Aorta (tissue), 5 donors: ENCODE measurements at places on chromosomes 11 and 22. TPM values are rescaled to one million over a fixed set of nuclear protein-coding genes. Genes with fewer than 3 reads are reported as not detected.
A peak's percentile ranks its signal among the peaks of the same experiment; 100 is the strongest.

DNA sequence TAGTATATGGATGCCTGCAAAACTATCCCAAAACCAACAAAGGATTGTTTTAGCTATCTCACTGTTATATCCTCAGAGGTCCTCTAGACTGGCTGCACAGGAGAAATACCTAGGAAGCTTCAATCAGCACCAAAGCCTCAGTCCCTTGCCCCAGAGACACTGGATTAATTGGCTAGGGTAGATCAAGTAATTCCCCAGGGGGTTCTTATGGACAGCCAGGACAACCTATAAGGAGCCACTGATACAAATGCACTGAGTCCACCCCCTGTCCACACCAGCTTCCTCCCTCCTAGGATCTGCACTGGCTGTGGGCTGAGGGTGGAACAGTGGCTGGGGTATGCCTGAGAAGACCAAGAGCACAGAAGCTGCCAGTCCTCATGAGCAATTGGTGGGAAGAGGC, 16.3 kb downstream of the ADORA2A start:
- no peak for DNase-seq

GRCh38 chr11:57214494-57214893, 22.6 kb downstream of the APLNR start:
- no peak for DNase-seq

DNA sequence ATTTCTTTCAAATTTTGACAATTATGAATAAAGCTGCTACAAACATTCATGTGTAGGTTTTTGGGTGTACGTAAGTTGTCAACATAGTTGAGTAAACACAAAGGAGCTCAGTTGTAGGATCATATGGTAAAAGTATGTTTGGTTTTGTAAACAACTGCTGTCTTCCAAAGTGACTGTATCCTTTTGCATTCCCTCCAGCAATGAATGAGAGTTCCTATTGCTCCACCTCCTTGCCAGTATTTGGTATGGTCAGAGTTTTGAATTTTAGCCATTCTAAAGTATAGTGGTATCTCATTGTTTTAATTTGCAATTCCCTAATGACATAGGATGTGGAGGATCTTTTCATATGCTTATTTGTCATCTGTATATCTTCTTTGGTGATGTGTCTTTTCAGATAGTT, 28.0 kb upstream of the PHOX2A start:
- no peak for DNase-seq

GRCh38 chr11:77092382-77092781, 10.3 kb upstream of the OMP start:
- peak; percentile 74 for DNase-seq

GRCh38 chr11:22449441-22449840, 111.3 kb downstream of the SLC17A6 start:
- DNase-seq = no peak

GRCh38 chr11:116510166-116510565, 262.6 kb downstream of the BUD13 start:
- DNase-seq = no peak

GRCh38 chr11:120235024-120235628, 4.8 kb upstream of the POU2F3 start:
- peak; percentile 84 for DNase-seq

DNA sequence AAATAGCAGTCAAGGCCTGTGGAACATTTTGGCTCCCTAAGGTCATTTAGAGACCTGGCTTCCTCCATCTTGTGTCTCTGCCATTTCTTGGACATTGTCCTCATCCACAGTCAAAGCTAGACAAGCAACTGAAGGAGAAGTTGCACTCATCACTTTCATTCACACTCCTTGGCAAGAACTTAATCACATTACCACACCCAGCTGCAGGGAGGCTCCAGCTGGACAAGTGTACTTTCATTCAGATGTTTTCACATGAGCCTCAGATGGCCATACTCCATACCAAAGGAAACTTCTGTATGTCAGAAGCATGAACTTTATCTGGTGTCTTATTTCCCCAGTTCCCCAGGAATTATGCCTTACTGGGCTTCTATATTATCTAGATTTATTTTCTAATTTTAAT, 537.4 kb downstream of the TMEM135 start:
- no peak for DNase-seq

- no peak for DNase-seq
Observed at GRCh38 chr11:77418971-77419597, 54.8 kb downstream of the PAK1 start.

DNA sequence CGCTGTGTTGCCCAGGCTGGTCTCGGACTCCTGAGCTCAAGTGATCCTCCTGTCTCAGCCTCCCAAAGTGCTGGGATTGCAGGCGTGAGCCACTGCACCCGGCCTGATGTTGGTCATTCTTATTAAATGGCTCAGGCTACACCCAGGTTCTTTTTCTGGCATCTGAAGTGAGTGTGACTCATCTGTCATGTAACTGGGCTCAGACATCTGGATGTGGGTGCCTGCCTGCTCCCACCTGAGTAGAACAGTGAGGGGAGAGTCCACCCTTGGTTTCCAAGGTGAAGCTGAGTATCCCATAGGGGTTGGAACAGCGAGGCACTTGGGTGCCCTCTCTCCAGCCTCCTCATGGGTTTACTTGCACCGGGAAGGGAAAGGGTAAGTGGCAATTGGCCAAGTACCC, 36.7 kb upstream of the EIF3D start:
- DNase-seq = no peak

- no peak for DNase-seq
Observed at GRCh38 chr11:74770456-74770855, 21.8 kb downstream of the RNF169 start.

DNA sequence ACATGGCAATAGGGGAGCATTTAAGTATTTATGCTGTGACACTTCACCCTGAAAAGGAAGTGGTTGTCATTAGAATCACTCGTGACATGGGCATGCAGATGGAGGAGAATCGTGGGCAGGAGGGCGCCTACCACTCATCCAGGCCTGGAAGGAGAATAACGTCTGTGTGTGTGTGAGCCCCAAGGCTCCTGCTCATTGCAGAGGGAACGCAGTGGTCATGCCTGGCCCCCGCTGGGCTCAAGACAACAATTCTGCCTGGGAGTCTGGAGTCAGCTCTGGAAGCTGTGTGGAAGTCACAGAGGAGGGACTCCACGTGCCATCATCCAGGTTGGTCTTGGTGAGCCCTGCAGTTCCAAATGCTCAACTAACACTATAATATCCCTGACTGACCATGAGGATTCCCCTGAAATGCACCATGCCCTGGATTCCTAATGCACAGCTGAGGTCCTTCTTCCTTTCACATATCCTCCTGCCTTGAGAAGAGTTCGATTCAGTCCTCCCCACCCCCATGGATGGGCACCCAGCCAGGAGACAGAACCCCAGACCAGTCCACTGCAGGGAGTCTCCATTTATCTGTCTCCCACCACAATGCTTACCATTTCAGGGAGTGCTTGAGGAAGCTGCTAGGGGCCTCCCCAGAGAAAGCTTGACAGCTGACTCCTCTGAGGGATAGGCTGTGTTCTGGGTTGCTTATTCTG, 446.9 kb upstream of the B3GAT1 start:
- no peak for DNase-seq

DNA sequence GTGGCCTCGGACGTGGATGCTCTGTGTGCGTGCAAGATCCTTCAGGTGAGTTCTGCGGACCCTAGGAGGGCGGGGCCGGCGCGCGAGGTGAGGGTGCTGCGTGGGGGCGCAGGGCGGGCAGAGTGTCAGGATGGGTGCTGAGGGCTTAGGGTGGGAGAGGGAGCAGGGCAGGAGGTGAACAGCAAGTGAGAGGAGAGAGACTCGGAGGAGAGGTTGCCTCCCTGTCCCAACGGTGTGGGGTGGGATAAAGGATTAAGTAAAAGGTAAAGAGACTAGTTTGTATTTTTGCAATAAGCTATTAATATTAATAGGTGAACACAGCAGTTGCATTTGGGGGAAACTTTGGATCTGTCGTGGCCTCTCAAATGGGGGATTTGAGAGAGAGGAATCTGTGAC, 451 bp downstream of the CDC45 start:
- no peak for DNase-seq

DNA sequence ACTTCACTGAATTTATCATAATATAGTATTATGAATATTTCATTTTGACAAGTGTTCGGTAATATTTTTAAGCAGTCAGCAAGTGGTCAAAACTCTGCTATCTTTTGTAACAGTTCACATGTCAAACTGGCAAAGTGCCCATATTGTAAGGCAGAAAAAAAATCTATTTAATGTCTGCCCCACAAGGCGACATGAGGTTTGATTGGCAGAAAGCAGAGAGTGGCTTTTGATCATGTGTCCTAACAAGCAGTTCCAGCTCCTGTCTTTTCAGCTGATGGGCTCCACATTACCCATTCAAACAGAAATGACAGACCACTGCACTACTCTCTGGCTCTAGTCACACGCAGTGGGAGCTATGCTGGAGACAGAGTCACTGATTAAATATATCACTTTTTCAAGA, 59.0 kb downstream of the SOX6 start:
- DNase-seq = no peak

- no peak for DNase-seq
Observed at GRCh38 chr11:723120-723883, 17.3 kb downstream of the EPS8L2 start.

DNA sequence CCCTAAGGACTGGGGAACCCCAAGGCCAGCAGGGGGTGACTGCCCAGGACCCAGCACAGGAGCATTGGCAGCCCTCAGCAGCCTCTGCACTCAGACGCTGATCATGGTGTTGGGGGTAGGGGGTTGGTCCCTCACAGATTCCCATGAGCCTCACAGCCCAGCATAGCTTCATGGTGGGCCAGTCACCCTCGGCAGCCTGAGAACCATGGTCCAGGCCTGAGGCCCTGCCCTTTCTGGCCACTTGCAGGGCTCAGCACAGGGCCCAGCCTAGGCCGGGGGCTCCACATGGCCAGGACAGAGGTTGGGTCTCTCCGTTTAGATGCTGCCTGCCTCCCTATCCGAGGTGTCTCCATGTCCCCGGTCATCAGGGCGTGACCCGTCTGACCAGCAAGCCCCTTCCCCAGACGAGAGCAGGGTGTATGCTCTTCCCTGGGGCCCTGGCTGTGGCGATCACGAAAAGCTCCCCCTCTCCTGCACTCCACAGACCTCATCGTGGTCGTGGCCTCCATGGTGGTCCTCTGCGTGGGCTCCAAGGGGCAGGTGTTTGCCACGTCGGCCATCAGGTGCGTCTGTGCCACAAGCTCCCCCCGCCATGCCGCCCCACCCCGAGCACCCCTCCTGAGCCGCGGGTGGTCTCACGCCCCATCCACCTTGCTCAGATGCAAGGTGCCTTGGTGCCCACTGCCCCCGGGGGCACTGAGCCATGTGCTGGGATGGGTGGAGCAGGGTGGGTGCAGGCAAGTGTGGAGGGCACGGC, 126.2 kb downstream of the KCNQ1 start:
- peak; percentile 36 for DNase-seq

DNA sequence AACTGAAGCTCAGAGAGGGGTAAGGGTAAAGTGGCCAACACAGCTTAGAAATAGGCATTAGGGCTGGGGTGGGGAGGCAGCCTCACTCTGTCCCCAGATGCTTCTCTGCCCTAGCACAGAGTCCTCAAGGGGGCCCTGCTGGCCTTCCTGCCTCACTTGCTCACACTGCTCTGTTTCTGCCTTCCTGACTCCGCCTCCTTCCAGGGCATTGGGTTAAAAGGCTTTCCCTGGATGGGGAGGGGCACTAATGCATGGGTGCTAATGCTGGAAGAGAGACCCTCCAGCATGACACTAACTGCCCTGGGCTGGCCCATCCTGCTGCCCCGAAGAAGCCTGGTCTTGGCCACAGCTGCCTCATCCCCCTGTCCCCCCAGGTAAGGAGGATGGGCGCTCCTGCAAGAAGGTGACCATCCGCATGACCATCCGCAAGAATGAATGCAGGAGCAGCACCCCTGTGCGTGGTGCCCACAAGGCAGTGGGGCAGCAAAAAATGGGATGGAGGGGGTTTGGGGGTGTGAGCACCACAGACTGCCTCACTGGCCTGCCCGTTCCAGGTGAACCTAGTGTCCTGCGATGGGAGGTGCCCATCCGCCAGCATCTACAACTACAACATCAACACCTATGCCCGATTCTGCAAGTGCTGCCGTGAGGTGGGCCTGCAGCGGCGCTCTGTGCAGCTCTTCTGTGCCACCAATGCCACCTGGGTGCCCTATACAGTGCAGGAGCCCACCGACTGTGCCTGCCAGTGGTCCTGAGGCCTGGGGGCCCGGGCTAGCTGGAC, 74.0 kb upstream of the MYOD1 start:
- DNase-seq = no peak

DNA sequence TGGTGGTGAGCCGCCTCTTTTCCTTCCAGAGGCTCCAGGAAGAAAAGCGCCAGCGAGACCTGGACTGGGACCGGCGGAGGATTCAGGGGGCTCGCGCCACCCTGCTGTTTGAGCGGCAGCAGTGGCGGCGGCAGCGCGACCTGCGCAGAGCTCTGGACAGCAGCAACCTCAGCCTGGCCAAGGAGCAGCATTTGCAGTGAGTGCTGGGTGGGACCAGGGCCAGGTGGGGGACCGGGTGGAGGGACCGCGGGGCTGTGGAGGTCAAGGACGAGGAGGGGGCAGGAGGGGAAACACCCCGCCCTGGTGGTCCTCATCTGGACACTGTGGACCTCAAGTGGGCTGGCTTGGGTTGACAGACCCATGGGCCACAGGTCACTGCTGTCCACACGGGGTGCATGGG, 17.4 kb downstream of the RIBC2 start:
- peak; percentile 72 for DNase-seq

DNA sequence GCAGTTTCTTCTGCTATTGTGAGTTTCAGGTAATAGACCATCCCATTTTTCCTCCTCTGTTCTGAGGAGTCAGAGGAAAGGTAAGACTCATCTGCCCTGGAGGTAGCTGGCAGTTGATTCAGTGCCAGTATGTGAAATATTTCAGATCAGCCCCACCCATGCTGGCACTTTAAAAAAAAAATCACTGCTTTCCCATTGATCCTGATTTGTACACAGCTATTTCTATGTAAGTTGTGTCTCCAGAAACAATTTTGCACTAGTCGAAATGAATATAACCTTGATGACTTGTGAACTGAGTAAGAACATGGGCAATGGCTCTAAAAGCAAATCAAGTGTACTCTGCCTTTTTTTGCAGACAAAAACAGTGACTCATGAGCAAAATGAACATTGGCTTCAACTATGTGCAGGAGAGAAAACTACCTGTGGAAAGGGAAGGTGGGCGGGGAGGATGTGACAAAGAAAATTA, 82.0 kb upstream of the OR5AK2 start:
- no peak for DNase-seq

GRCh38 chr11:17353821-17354600, 2.4 kb downstream of the NCR3LG1 start:
- DNase-seq = no peak

GRCh38 chr11:28086569-28086968, 21.4 kb downstream of the KIF18A start:
- no peak for DNase-seq

GRCh38 chr11:69309631-69310280, 15.8 kb downstream of the MYEOV start:
- no peak for DNase-seq

The CARD10 gene
- 2.2 TPM for polyA plus RNA-seq

The TMEM151A gene
- polyA plus RNA-seq = not detected

The RFPL2 gene
- polyA plus RNA-seq = not detected

The MAP6 gene
- polyA plus RNA-seq = 16.7 TPM

The ANO9 gene
- 0.41 TPM for polyA plus RNA-seq

The NTM gene
- polyA plus RNA-seq = 0.28 TPM

The MCAT gene
- 12.8 TPM for polyA plus RNA-seq
